Right renal cortex interstitium (tissue), 3 donors: ENCODE measurements at places on chromosomes 2 and 18. TPM values are rescaled to one million over a fixed set of nuclear protein-coding genes. Genes with fewer than 3 reads are reported as not detected.

Gene TM4SF20
- 0.15 TPM for polyA plus RNA-seq

DNA sequence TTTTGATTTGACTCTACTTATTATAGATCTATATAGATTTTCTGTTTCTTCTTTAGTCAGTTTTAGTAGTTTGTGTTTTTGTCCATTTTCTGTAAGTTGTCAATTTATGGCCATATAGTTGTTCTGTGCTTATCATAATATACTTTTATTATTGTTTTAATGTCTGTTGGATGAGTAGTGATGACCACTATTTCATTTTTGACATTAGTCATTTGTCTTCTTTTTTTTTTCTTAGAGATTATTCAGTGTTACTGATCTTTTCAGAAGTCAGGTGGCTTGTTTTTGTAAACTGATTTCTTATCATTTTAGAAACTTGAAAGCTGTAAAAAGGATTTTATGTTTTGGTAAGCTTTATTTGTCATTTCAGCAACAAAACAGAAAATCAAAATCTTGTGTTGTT is 57.3 kb downstream of the EPC2 start:
- DNase-seq = no peak

Gene STPG4
- polyA plus RNA-seq = not detected

GRCh38 chr2:85886590-85886989 is 2.2 kb downstream of the ST3GAL5 start:
- no peak for DNase-seq

DNA sequence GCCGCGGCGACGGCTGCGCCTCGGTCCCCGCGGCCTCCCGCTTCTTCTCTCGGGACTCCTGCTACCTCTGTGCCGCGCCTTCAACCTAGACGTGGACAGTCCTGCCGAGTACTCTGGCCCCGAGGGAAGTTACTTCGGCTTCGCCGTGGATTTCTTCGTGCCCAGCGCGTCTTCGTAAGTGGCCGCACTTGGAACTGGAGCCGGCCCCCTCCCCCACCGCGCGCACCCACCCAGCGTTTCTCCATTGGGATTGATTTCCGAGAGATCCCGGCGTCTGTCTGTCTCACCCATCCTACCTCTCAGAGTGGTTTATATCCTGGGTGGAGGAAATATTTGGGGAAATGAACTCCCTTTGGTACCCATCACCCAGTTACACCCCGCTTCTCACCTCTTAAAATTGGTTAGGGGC is 498 bp downstream of the ITGAV start:
- DNase-seq = no peak

Gene NEURL3
- polyA plus RNA-seq = 4.5 TPM
